ENCODE measurements at places on chromosomes 16 and 17. TPM values are rescaled to one million over a fixed set of nuclear protein-coding genes. Genes with fewer than 3 reads are reported as not detected.

GRCh38 chr16:11327277-11328171 lies 17.7 kb upstream of the RMI2 start:
- peak; percentile 62 for DNase-seq

DNA sequence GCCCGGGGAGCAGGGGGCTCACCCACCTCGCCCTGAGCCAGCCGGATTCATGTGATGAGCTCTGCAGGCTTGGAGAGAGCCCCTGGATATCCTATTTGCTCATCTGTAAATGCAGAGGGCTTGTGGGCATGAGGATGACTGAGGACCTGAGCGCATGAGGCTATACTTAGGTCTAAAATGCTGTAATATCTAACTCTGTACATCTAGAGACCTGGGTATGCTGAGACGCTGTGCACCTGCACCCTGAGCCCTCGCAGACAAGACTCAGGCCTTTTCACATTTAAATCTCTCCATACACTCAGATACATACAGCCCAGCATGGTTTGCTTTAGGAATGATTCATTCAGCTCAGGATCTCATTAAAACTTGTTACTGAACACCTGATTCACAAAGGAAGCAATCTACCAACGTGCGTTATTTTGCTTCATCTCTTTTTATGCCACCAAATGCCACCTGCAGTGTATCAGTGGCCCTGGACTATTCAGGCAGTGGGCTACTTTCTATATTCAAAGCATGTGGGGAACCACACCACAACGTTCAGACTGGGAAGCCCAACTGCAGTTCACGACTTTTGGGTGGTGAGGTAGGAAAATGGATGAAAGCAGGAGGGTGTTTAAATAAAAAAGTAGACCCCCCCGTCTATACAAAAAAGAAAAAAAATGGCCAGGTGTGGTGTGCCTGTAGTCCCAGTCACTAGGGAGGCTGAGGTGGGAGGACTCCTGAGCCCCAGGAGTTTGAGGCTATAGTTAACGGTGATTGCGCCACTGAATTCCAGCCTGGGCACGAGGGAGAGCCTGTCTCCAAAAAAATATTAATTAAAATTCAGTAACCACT lies 12.0 kb downstream of the USP7 start:
- no peak for DNase-seq

DNA sequence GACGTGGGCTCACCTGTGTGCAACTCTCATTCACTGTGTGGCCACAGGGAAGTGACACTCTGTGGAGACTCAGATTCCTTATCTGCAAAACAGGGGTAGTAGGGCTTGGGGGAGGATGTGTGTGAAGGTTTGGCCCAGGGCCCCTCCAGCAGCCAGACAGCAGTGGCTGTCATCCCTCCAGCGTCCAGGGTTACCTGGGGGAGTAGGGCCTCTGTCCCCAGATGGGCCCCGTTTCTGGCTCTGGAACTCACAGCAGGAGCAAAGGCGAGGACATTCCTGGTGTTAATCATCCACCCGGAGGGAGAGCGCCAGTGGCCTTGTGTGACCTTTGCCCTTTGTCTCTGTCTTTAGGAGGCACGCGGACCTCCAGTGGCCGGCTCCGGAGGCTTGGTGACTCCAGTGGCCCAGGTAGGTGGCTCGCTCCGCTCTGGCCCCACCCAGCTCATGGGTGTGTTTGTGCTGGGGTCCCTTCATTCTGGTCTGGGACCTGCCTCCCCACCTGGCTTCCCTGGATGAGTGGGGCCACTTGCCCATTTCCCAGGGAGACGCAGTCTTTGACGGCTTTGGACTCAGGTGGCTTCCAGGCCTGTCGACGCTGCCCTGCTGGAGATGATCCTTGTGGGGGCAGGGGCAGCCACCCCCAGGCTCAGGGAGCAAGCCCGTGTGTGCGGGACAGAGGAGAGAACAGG lies 166.2 kb downstream of the SEC14L1 start:
- no peak for DNase-seq

- no peak for DNase-seq
Measured at GRCh38 chr17:46023783-46024388, 24.8 kb downstream of the STH start.

DNA sequence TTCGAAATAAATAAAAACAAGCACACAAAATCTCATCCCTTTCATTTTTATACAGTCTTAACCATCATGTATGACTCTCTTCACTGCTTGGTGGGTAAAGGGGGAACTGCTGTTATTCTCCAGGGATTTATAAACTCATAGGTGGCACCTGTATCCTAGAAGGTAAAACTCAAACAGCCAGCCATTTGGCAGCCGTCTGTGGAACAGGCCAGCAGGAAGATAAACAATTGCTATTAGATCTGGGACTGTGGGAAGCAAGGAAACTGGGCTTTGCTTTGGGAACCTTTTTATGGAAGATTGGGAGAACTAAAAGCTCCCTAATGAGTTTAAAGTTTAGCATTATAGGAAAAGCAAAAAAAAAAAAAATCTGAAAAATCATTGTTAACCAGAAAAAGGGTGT lies 126.0 kb downstream of the TANGO6 start:
- no peak for DNase-seq

GRCh38 chr17:51155416-51155815 lies 2.1 kb downstream of the NME1 start:
- no peak for DNase-seq

WNT9B gene
- total RNA-seq = 0.27 TPM
